ENCODE measurements at places on chromosomes 7 and 10.

DNA sequence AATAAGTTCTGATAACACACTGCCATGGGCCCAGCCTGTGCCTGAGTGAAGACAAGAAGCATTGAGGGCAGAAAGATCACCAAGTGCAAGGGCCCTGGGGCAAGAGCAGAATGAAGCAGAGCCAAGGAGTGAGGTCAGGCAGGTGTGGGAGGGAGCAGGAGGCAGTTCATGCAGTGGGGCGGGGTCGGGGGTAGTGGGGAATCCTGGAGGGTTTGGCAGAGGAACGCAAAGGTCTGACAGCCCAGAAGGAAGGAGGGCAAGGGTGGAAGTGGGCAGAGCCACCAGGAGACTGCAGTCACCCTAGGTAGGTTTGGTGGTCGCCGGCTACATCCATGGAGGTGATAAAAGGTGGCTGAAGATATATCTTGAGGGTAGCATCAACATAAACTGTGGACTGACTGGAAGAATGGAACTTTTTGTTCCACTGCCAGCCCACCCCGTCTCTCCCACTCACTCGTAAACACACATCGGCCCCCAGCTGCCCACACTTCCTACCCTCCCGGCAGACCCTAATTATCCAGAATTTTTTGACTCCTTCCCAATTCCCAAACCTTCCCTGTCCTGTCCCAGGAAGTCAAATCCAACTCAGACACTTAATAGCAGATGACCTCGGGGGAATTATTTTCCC lies 172.4 kb downstream of the ARHGAP12 start:
- no peak for DNase-seq

GRCh38 chr7:75818472-75818871 lies 4.9 kb upstream of the CCL24 start:
- no peak for DNase-seq

- DNase-seq, result no peak
Observed at GRCh38 chr7:40570223-40570622, 435.4 kb downstream of the SUGCT start.

GRCh38 chr10:119931871-119932270 lies 39.3 kb downstream of the SEC23IP start:
- no peak for DNase-seq

GRCh38 chr7:131500357-131500756 lies 56.1 kb downstream of the PODXL start:
- no peak for DNase-seq

- no peak for DNase-seq
Observed at GRCh38 chr7:26191233-26191973, 9.1 kb downstream of the HNRNPA2B1 start.

DNA sequence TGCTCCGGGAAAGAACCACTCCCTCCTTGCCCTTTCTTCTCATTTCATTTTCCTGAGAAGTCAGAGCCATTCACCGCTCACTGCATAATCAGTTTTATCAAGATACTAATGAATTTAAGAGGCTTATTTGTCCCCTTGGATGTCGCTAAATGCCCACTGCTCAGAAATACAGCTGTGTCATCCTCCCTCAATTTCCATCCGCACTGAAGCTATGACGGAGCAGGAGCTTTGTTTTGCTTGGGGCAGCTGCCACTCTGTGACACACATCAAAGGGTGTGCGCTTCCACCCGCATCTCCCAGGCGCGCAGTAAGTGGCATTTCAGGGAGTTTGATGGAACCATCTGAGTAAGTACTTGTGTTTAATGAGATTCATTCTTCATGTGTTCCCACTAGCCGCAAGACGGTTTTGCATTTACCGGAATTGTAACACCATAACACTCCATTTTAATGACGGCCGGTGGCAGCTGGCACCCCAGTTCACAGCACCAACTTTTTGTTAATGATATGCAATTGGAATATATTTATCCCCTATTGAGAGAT lies 103.8 kb upstream of the PARD3 start:
- DNase-seq, result no peak

DNA sequence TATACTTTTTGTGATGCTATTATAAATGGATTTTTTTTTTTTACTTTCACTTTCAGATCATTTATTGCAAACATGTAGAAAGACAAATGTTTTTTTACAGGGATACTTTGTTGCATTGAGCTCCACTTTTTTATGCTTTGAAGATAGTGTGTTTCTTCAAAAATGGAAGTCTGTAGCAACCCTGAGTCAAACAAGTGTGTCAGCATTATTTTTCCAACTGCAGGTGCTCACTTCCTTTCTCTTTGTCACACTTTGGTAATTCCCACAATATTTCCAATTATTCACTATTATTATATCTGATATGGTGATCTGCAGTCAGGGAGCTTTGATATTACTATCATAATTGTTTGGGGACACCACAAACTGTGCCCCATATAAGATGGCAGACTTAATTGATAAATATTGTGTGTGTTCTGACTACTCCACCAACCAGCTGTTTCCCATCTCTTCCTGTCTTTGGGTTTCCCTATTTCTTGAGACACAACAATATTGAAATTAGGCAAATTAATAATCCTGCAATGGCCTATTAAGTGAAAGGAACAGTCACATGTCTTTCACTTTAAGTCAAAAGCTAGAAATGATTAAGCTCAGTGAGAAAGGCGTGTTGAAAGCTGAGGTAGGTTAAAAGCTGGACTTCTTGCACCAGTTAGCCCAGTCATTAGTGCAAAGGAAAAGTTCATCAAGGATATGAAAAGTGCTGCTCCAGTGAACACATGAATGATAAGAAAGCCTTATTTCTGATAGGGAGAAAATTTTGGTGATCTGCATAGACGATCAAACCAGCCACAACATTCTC lies 231.3 kb upstream of the SH2B2 start:
- DNase-seq, result no peak

- DNase-seq, result no peak
Observed at GRCh38 chr7:94391726-94392392, 2.8 kb upstream of the COL1A2 start.

- no peak for DNase-seq
Observed at GRCh38 chr7:86925221-86925620, 134.2 kb downstream of the ELAPOR2 start.

GRCh38 chr7:33534833-33535232 lies 370.5 kb upstream of the BMPER start:
- DNase-seq, result no peak

DNA sequence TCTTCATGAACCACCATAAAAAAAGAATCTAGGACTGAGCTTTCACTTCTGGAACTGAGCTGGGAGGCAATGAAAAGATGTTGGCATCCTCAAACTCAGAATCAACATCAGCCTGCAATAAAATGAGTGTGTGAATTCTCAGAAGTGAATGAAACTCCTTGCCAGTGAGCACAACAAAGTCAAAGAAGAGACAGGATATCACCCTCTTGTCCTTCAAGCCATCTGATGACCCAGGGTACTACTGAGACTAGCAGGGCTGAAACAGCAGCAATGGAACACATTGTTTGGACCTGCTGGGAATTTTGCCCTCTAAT lies 13.0 kb downstream of the SLC25A13 start:
- no peak for DNase-seq

GRCh38 chr10:3090914-3091787 lies 23.8 kb downstream of the PFKP start:
- no peak for DNase-seq

DNA sequence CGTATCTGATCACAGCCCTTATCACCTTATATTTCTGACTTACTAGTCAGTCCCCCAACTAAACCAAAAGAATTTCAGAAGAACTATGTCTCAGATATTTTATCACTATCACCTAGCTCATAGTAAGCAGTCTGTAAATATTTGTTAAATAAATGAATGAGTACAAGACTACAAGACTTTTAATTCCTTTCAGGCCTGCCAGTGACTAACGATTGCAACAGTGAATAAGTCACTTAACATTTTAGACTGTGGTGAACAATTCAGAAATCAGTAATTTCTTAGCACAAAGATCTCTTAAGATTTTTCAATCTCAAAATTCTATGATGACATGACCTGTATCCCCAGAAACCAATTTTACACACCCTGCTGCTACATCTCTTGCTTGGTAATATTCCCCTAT lies 162.2 kb downstream of the IMMP2L start:
- DNase-seq, result no peak

DNA sequence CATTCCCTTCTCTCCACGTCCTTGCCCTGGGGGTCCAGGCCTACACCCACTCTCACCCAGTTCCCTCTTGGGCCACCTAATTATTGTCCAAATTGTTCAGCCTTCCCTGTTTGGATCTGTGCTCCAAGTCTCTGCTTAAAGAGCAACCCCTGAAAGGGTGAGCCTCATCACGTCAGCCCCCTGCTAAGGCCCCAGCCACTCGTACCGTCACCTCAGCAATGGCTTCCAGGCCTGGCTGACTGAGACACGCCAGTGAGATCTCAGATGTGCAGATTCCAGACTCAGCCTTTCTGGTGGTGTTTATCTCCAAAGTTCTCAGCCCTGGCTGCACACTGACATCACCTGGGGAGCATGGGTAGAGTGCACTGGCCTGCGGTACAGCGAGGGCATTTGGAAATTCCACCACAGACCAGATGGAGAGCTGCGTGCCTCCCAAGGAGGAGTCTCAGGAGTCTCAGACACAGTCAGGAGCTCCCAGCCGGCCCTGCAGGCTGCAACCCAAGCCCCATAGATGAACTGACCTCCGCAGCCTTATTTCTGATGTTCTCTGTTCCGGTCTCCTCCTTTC lies 87.5 kb downstream of the PRKAG2 start:
- no peak for DNase-seq

DNA sequence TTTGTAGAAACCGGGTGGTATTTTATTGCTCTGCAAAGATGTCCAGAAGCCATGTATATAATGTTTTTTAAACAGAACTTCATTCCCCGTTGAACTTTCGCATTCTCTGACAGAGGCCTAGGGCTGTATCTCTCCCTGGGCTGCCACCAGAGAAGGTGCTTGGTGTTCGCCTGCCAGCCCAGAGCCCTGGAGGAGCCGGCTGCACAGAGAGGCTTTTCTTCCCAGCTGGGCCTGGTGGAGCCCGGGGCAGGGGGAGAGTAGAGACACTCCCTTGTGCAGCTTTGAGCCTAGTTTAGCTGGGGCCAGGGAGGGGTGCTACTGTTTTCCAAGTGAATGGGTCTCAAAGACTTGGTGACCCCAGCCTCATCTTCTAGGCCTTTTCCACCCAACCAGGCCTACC lies 13.6 kb upstream of the TRIM8 start:
- DNase-seq, result no peak

DNA sequence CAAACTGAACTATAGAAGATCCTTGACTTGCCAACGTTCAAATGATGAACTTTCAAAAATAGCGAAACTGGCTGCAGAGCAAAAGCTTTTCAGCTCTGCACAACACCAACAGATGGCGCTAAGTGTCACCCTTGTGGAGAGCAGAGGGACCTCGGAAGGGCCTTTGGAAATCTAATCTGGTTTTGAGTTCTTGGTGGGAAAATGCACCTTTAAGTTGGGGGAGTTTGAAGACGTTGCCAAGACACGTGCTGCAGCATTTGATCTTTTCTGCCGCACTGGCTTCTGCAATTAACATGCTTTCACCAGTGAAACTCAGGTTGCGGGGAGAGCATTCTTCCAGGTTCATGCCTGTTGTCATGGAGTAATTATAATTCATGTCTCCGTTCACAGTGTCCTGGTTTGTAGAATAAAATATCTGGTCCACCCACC lies 26.3 kb upstream of the WDR11 start:
- no peak for DNase-seq
